ENCODE measurements at places on chromosomes 12 and 14.

DNA sequence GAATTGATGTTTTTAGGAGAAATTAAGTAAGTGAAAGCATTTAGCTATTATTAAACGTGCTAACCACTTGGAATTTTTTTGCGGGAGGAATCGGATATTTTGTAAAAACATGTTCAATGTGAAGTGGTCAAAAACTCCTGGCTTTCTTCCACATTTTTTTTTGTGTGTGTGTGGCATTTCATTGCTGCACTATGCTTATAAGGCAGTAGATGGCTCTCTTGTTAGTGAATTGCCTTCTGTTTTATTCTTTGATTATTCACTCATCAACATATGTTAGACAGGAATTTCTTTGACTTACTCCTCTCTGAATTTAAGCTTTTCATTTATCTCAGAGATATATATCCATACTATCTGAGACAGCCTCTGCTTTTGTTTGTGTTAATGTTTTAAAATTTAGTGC lies 71.3 kb downstream of the DERA start:
- H3K27me3 ChIP-seq = no peaks in the 10 kb centered on the region
- DNase-seq = no peak
- no peak overlapping the region for H3K4me3 ChIP-seq

DNA sequence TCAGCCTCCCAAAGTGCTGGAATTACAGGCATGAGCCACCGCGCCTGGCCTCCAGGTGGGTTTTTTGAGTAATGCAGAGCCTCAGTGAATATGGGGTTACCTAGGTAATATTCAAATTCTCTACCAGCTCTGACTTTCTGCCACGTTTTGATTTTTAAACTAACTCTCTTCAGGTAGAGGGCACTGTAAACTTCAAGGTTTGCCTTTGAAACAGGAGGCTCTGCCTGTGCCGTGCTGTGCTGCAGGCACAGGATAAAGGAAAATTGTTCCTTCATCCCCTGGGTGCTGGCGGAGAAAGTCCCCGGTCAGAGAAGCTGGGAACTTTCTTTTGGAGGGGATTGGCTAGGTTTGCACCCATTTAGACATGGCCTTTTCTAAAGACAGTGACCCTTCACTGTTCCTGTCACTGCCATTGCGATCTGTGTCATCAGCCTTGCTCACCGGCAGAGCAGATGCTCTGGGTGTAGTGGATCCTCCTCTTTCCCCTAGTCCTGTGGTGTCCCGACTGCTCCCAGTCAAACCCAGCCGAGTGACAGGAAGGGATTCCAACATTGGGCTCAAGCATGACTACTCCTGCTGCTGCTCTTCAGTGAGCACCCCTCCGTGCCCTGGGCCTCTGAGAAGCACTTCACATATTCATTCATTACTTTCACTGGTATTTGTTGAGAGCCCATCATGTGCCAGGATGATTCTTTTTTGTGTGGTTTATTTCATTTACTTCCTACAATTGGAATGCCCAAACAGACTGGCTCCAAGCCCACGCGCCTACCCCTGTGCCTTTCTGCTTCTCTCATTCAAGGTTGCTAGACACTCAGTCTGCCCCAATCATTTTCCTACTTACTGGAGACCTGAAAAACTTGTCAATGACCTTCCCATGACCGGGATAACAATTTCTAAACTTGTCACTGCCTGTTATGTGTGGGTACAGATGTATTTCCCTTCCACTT lies 103.6 kb downstream of the TMEM30B start:
- DNase-seq = no peak
- peak overlapping the region; percentile 35 for H3K27ac ChIP-seq
- no peaks in the 10 kb centered on the region for H3K36me3 ChIP-seq
- H3K4me3 ChIP-seq = no peak overlapping the region

- H3K27me3 ChIP-seq = no peaks in the 10 kb centered on the region
- H3K4me3 ChIP-seq = peak overlapping the region; percentile 48
- DNase-seq = no peak
- no peaks in the 10 kb centered on the region for H3K36me3 ChIP-seq
- H3K27ac ChIP-seq = no peak overlapping the region
These were observed 56.6 kb downstream of the CALM1 start for GRCh38 chr14:90453401-90453951.

GRCh38 chr14:42624980-42625761 lies 1018.5 kb downstream of the LRFN5 start:
- H3K27me3 ChIP-seq = no peaks in the 10 kb centered on the region
- DNase-seq = no peak
- no peaks in the 10 kb centered on the region for H3K4me1 ChIP-seq
- no peaks in the 10 kb centered on the region for H3K36me3 ChIP-seq
- no peak overlapping the region for H3K27ac ChIP-seq

DNA sequence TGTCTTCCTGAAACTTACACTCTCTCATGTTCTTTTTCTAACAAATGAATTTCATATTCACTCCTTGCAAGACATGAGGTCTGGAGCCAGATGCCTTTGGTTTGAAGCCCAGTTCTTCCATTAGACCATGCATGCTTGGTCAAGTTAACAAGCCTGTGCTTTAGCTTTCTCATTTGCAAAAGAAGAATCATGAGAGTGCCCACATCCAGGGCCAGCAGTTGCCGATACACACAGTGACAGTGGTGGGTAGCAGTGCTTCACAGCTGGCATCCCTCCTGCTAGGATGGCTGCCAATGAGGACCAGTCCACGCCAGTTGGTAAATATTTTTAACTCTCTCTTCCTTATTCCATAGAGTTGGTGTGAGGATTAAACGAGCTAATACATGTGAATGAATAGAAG lies 163.1 kb downstream of the PHLDA1 start:
- H3K4me3 ChIP-seq = no peak overlapping the region
- no peak overlapping the region for H3K27ac ChIP-seq
- no peaks in the 10 kb centered on the region for H3K4me1 ChIP-seq

Data from ascending aorta (tissue), 2 donors.